ENCODE measurements at places on chromosomes 2 and 18.

DNA sequence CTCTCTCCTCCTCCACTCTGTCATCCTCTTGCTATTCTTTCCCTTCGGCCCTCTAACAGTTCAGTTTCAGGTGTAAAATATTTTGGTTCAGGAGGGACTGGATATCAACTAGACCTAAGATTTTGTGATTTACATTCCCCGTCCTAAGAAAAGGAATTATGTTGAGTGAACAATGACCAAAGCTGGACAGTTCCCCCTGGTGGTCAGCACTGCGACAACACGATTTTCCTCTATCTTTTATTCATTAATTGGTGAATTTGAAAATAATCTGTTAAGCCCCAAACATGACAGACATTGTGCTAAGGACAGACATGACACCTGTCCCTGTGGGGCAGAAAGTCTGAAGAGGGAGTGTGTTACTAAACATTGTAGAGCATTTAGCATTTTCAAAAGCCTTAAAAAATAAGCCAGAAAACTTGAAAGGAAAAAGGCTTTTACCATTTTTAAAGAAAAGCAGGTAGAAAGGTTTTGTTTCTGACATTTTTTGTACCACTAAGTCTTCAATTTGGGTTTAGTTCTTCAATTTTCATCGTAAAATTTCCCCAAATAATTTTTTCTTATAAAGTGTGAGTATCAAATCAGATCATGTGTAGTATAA lies 28.4 kb upstream of the GTF2A1L start:
- no peak for DNase-seq

- DNase-seq, result no peak
Observed at GRCh38 chr18:68402784-68403183, 312.1 kb downstream of the TMX3 start.

- no peak for DNase-seq
Observed at GRCh38 chr2:134438371-134438770, 184.5 kb downstream of the MGAT5 start.

- DNase-seq, result no peak
Observed at GRCh38 chr18:30595942-30596341, 446.6 kb downstream of the DSC3 start.

GRCh38 chr2:240519396-240520129 lies 38.2 kb downstream of the ANKMY1 start:
- DNase-seq, result no peak

DNA sequence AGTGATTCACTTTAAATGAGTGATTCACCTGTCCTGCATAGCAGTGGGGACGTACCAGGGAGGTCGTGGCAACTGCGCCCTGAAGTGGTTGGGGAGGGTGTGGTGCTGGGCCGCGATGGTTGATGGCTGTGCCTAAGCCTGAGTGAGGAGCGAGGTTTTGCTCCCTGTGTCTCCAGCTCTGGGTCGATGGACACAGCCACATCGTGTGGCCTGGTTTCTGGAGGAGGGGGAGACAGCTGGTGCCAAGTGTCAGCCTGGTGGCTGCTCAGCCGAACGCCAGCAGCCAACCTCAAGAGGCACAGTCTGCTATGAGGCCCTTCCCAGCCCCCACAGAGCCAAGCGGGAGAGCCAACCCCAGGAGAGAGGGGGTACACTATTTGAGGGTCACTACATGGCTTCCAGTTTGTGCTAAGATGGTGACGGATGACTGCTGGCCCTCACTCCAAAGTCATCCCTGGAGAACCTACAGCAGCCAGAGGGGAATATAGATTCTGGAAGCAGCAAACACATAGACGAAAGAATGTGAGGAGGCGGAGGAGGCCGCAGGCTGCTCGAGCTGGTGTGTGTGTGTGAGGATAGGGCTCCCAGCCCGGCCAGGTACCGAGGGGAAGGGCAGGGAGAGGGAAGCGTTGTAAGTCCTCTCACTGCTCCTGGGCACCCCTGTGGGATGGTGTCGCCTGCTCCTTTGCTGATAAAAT lies 58.6 kb upstream of the OTOF start:
- DNase-seq, result no peak

DNA sequence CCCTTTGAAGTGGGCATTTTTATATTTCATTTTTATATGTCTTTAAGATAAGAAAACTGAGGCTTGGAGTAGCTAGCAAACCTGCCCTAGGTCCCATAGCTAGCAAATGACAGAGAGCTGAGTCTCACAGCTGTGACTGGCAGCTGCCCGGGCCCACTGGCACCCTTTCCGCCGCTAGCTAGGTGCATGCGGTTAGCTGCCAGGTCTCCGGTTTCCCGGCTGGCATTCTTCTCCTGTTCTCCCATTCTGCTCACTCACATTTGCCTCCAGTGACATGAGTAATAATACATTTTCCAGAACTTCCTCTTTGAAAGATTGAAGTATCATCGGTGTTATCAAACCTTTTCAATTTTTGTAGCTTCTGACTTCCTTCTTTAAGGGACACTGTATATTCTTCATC lies 38.7 kb downstream of the MTCL1 start:
- no peak for DNase-seq
